ENCODE measurements at places on chromosomes 3 and 15.

- peaks cover 13% of the 10 kb centered on the region for H3K4me1 ChIP-seq
- H3K27me3 ChIP-seq, result no peaks in the 10 kb centered on the region
- H3K27ac ChIP-seq, result no peak overlapping the region
- peaks cover 16% of the 10 kb centered on the region for H3K36me3 ChIP-seq
- DNase-seq, result no peak
Observed at GRCh38 chr15:89115547-89115946, 27.3 kb downstream of the ABHD2 start.

GRCh38 chr15:59555696-59556095 is 55.9 kb upstream of the GCNT3 start:
- peaks cover 3% of the 10 kb centered on the region for H3K4me1 ChIP-seq
- no peak overlapping the region for H3K4me3 ChIP-seq
- no peaks in the 10 kb centered on the region for H3K36me3 ChIP-seq
- H3K27ac ChIP-seq, result no peak overlapping the region

DNA sequence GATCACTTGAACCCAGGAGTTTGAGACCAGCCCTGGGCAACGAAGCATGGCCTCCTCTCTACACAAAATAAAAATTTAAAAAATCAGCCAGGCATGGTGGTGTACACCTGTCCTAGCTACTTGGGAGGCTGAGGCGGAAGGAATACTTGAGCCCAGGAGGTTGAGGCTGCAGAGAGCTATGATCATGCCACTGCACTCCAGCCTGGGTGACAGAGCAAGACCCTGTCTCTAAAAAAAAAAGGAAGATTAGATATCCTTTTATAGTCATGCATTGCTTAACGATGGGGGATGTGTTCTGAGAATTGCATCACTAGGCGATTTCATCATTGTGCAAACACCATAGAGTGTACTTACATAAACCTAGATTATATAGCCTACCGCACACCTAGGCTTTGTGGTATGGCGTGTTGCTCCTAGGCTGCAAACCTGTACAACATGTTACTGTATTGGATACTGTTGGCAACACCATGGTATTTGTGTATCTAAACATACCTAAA is 12.6 kb downstream of the ALAS1 start:
- DNase-seq, result no peak
- H3K4me1 ChIP-seq, result peaks cover 9% of the 10 kb centered on the region
- no peak overlapping the region for H3K4me3 ChIP-seq
- H3K27me3 ChIP-seq, result no peaks in the 10 kb centered on the region
- no peak overlapping the region for H3K27ac ChIP-seq

DNA sequence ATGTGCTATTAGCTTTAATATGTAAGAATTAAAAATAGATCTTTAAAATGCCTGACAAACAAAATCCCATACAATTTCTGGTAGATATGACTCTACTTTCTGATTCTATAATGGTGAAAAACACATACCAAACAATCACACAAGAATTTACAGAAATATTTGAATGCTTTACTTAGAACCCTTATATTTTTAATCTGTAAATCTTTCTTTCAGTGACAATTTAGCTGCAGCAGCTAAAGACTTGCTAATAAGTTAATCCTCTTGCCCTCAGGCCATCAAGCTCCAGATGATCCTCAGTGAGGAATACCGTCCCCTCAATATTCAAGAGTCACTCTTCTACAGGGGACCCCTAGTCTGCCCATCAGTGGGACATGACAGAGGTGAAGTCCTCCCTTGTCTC is 55.6 kb downstream of the C3orf80 start:
- no peaks in the 10 kb centered on the region for H3K4me1 ChIP-seq
- H3K4me3 ChIP-seq, result no peak overlapping the region
- H3K27me3 ChIP-seq, result no peaks in the 10 kb centered on the region
- H3K36me3 ChIP-seq, result peaks cover 4% of the 10 kb centered on the region

DNA sequence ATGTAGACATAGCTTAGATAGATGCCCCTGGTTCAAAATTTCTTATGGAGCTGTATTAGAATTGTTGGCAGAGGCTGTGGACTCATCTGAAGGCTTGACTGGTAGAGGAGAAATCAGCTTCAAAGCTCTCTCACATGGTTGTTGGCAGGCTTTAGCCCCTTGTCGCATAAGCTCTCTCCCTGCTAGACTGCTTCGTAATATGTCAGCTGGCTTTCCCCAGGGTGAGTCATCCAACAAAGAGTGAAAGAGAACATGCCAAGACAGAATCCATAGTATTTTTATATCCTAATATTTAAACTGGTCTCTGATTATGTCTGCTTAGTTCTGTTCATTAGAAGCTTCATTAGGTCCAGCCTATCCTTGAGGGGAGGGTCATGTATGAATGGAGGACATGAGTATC is 427.4 kb upstream of the NAALADL2 start:
- H3K4me1 ChIP-seq, result no peaks in the 10 kb centered on the region
- no peak for DNase-seq
- no peak overlapping the region for H3K4me3 ChIP-seq
- no peaks in the 10 kb centered on the region for H3K36me3 ChIP-seq

DNA sequence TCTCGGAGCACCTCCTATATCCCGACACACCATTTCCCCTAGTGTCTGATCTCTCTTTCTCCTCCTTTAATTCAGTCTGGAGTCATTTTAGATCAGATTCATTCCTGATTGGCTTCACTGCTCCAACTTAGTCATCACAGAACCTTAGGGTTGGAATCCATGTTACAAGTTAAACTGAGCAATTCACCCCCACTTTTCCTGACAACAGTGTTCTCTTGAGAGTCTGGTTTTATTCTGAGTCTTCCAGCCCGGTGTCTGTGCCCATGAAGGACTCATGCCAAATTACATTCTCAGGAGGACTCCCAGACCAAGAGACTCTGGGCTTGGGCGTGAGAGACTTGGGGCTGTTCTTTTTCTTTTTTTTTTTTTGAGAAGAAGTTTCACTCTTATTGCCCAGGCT is 57.5 kb downstream of the LPP start:
- H3K36me3 ChIP-seq, result peaks cover 12% of the 10 kb centered on the region
- no peaks in the 10 kb centered on the region for H3K4me1 ChIP-seq
- H3K4me3 ChIP-seq, result no peak overlapping the region
- no peaks in the 10 kb centered on the region for H3K27me3 ChIP-seq
- no peak for DNase-seq
- H3K27ac ChIP-seq, result no peak overlapping the region

DNA sequence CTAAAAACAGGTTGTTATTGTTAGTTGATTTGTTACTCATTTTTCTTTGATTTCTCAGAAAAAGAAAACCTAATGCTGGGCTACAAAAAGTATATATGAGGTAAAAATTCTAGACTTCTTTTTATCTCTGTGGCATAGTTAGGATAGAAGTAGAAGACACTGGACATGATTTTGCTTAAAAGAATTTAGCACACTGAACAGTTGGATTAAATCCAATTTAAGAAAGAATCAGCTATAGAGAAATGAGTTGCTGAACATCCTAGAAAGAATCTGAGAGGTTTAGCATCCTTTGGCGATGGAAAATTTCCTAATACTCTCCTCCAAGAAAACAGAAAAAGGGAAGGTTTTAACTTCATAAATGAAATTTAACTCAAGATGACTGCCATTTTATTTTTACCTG is 259.7 kb downstream of the TBL1XR1 start:
- no peak for DNase-seq
- peaks cover 7% of the 10 kb centered on the region for H3K27me3 ChIP-seq
- no peak overlapping the region for H3K27ac ChIP-seq
- H3K4me3 ChIP-seq, result no peak overlapping the region
- peaks cover 13% of the 10 kb centered on the region for H3K4me1 ChIP-seq
- H3K36me3 ChIP-seq, result no peaks in the 10 kb centered on the region

GRCh38 chr15:72785432-72785831 is 1.9 kb upstream of the ADPGK start:
- H3K27ac ChIP-seq, result peak overlapping the region; percentile 94
- peaks cover 73% of the 10 kb centered on the region for H3K4me1 ChIP-seq
- DNase-seq, result peak; percentile 85
- no peaks in the 10 kb centered on the region for H3K27me3 ChIP-seq
- H3K36me3 ChIP-seq, result peaks cover 18% of the 10 kb centered on the region

- peaks cover 5% of the 10 kb centered on the region for H3K4me1 ChIP-seq
- H3K27me3 ChIP-seq, result no peaks in the 10 kb centered on the region
- H3K4me3 ChIP-seq, result no peak overlapping the region
Observed at GRCh38 chr15:84685304-84685703, 27.3 kb upstream of the NMB start.

- H3K27ac ChIP-seq, result no peak overlapping the region
- no peaks in the 10 kb centered on the region for H3K36me3 ChIP-seq
- peaks cover 25% of the 10 kb centered on the region for H3K27me3 ChIP-seq
- no peak overlapping the region for H3K4me3 ChIP-seq
Observed at GRCh38 chr3:127551178-127551577, 39.4 kb downstream of the TPRA1 start.

DNA sequence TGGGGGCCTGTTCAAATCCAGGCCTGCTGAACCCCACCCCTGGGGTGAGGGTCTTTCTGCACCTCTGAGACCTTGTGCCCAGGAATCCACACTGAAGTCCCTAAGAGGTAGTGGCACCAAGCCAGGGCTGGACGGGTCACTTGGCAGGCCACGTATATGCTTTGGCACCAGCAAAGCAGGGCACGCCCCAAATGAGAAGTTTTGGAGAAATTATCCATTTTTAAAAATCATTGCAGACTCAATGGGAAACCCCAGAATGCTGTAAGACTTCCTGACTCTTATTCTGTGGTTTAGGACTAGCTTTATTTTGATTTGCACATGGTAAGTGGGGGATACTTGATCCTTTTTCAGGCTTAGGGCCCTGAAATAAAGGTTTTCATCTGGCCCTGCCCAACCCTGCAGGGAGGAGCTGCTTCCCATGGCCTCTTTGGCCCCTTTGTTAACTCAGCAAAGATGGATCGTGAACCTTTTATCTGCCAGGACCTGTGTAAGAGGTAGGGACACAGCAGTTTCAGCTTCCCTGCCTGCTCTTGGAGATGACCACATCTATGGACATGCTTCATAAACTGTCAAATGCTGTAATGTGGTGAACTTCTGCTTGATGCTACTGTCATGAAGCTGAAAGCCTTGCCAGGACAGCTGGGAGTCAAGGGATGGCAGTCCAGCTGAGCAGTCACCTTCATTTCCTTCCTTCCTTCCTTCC is 88.0 kb downstream of the HMG20A start:
- no peaks in the 10 kb centered on the region for H3K27me3 ChIP-seq
- H3K36me3 ChIP-seq, result no peaks in the 10 kb centered on the region
- no peak for DNase-seq
- H3K27ac ChIP-seq, result no peak overlapping the region
- peaks cover 10% of the 10 kb centered on the region for H3K4me1 ChIP-seq

DNA sequence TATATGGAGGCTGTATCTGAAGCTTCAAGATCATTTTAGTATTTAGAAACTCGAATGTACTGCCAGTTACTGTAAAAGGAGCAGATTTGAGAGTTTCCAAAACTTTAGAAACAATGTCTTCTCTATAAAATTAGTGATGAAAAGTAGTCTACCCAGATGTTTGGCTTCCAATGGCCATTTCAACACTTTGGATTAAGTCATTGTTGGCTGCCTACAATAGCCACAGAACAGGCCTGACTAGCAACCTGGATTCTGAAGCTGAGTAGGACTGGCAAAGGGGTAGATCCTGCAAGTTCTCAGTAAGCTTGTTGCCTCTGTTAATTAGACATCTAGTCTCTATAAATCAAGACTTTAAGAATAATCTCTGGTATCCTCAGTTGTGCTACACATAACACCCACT is 239.0 kb upstream of the KCNMB2 start:
- H3K4me3 ChIP-seq, result no peak overlapping the region
- no peaks in the 10 kb centered on the region for H3K27me3 ChIP-seq
- no peak for DNase-seq
- no peaks in the 10 kb centered on the region for H3K4me1 ChIP-seq

DNA sequence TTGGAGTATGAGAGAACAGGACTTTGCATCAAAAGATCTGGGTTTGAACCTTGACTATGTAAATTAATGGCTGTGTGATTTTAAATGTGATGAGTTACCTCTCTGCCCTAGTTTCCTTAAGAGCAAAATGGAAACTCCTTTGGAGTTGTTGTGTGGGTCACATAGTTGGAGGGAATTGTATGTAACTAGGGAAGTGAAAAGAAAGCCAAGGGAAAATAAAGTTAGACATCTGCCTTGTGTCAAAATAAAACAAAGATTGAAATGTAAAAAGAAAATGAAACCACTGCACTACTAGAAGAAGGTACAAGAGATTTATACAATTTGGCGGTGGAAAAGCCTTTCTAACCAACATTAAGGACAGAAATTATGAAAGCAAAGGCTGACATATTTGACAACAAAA is 1.7 kb upstream of the EHD4 start:
- peaks cover 47% of the 10 kb centered on the region for H3K4me1 ChIP-seq
- peaks cover 6% of the 10 kb centered on the region for H3K36me3 ChIP-seq
- peak overlapping the region; percentile 10 for H3K4me3 ChIP-seq
- H3K27ac ChIP-seq, result no peak overlapping the region
- peaks cover 25% of the 10 kb centered on the region for H3K27me3 ChIP-seq
- DNase-seq, result no peak

- H3K27ac ChIP-seq, result no peak overlapping the region
- H3K36me3 ChIP-seq, result peaks cover 21% of the 10 kb centered on the region
- no peaks in the 10 kb centered on the region for H3K27me3 ChIP-seq
- H3K4me1 ChIP-seq, result peaks cover 2% of the 10 kb centered on the region
Observed at GRCh38 chr3:105394177-105394576, 27.5 kb downstream of the ALCAM start.

DNA sequence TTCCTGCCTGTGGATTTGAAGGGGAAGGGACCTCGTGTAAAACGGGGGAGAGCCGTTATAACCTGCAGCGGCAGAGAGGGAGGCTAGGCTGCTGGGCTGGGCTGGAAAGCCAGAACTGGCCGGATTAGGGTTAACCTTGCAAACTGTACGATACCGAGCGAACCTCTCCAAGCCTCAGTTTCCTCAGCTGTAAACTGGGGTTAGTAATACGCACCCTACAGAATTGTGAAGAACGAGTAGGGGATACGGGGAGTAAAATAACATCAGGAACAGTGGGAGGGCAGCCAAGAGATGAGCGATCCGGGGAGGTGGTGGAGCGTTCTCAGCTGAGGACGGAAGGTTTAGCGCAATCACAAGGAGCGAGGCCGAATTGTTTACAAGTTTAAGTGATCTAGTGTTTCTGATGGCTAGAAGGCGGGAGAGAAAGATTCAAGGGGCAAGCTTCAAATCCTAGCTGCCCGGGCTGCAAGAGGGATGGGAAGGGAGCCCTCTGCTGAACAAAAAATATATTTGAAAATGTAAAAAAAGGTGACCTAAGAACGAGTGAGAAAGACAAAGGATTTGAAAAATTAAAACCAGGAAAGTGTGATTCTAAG is 768 bp upstream of the SEMA5B start:
- no peaks in the 10 kb centered on the region for H3K36me3 ChIP-seq
- no peak overlapping the region for H3K27ac ChIP-seq
- DNase-seq, result peak; percentile 47
- H3K4me1 ChIP-seq, result peaks cover 12% of the 10 kb centered on the region
- H3K4me3 ChIP-seq, result peak overlapping the region; percentile 41
- H3K27me3 ChIP-seq, result peaks cover 42% of the 10 kb centered on the region

GRCh38 chr15:35674873-35675781 is 129.2 kb upstream of the DPH6 start:
- no peak overlapping the region for H3K27ac ChIP-seq
- H3K4me3 ChIP-seq, result no peak overlapping the region
- H3K36me3 ChIP-seq, result no peaks in the 10 kb centered on the region
- H3K4me1 ChIP-seq, result peaks cover 11% of the 10 kb centered on the region
- DNase-seq, result no peak

- no peaks in the 10 kb centered on the region for H3K36me3 ChIP-seq
- H3K27ac ChIP-seq, result no peak overlapping the region
- H3K4me3 ChIP-seq, result no peak overlapping the region
- peaks cover 5% of the 10 kb centered on the region for H3K27me3 ChIP-seq
- H3K4me1 ChIP-seq, result peaks cover 4% of the 10 kb centered on the region
Observed at GRCh38 chr3:190180268-190180667, 59.6 kb upstream of the P3H2 start.

GRCh38 chr3:167102071-167102470 is 278.0 kb downstream of the ZBBX start:
- no peak overlapping the region for H3K4me3 ChIP-seq
- H3K27me3 ChIP-seq, result no peaks in the 10 kb centered on the region
- no peaks in the 10 kb centered on the region for H3K36me3 ChIP-seq
- no peaks in the 10 kb centered on the region for H3K4me1 ChIP-seq
- DNase-seq, result no peak
